NCI-H526 treated with DMSO at 0.1 percent for 48 hours (cell line): ENCODE measurements at places on chromosomes 13 and 19.

DNA sequence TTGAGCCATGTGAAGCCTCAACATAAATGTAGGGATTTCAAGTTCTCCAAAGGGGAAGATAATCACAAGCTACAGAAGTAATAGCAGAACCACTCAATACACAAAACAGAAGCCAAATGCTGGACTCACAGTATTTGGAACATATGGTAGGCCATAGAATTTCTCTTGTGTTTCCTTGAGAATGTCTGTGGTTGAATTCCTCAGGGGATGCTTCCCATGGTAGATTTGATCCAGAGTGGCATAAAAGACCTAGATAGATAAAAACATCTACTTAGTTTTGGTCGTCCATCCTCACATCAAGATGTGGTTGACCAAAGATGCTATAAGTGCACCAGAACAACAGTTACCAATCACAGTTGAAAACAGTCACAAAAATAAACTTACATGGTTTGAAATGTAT is 83.4 kb downstream of the MIPEP start:
- DNase-seq = no peak

- DNase-seq = no peak
These were observed 22.7 kb upstream of the MAB21L1 start for GRCh38 chr13:35499196-35499662.

- DNase-seq = peak; percentile 27
These were observed 331.3 kb downstream of the UQCRFS1 start for GRCh38 chr19:28881616-28882015.

DNA sequence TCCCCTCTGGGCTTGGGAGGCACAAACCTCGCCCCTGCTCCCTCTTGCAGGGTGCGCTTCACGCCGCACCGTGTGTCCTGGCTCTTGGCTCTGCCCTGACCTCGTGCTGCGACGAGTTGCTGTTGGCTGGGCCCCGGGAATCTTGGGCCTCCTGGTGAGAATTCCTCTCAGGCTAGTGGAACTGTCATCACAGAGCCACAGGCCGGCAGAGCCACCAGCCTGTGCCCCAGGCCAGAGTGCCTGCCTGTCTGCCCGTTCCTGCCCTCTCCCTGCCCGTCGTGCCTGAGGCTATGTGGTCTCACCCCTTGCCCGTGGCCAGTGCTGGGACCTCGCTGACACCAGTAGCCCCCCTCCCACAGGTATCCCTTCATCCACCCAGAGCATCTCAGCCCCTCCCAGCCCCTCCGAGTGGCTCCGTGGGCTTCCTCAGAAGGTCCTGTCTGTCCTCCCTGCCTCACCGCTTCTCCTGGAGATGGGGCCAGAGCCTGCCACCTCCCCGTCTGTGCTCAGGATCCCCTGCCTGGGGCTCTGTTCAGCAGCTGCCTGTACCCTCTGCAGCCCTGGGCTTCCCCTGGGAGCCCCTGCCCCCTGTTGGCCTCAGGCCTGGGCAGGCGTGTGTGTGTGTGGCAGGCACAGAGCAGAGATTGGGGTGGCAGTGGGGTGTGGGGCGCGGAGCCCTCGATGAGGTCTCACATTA is 13.3 kb downstream of the NDUFB7 start:
- no peak for DNase-seq

DNA sequence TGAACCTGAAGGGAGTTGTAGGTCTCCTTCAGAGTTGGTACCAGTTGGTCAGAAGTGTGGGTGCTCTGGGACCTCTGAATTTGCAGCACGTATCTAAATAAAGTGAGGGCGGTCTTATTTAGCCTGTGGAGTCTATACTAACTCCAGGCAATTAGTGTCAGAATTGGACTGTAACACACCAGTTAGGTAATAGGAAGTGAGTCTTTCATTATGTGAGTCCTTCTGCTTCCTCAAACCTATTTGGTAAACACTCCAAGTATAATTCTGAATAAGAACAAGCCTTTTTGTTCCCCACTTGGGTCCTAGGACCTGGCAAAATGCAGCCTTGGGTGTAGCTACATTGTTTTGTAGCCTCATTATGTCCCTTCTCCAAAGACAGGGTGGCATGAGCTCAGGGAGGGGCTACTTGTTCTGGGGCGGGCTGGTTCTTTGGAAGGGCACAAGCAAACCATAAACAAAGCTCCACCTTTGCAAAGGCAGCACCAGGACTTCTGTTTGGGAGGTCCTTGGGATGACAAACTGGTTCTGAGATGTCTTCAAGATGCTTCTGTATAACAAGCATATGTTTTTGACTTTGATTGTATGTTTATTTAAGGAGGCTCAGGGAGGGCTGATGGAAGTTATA is 418.0 kb downstream of the ZNF536 start:
- no peak for DNase-seq

DNA sequence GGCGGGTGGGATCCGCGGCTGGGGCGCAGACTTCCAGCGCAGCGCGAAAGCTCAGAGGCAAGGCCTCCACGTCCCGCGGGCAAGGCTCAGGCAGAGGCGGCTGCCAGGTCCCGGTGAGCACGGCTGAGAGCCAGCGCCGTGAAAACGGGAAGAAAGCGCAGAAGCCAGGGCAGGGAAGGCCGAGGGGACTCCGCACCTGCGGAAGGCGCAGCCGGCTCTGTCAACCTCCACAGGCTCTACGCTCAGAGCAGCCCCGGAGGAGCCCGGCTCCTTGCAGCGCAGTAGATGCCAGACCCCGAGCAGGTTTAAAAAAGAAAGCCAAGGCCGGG is 131.0 kb downstream of the RNF17 start:
- DNase-seq = no peak

DNA sequence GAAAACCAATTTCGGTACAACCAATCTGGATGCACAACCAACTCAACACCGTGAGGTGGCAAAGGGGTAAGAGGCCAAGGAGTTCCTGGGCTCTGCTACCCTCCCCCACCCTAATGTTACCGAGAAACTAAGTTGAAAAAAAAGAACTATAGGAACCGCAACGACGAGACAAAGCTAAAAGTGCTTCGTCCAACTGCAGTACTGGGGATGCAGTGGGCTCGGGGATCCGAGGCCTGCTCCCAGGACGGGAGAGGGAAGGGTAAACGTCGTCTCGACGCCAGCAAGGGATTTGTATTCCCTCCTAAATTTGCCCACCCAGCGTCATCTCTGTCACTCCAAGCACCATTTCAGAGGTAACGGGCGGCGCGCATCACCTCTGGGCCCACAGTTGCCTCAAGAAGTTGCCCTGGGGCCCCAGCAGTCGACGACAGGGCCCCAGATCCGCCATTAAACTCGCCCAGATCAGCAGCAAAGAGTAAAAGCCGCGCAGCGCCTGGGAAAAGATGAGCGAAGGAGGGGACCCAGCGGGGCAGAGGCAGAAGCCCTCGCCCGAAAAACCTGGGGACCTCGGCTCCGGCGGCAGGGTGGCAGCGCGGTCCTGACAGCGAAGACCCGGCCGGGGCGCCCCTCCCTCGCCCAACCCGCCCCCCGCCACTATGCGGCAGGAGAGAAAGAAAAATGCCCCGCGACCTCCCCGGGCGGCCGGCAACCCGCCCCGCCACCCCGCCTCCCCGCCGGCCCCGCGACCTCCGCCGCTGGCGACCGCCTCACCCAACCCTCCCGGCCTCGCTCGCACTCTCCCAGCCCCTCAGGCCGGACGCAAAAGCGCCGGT is 752 bp downstream of the ZMYM5 start:
- DNase-seq = peak; percentile 29

GRCh38 chr19:46629546-46630025 is 4.7 kb upstream of the PTGIR start:
- DNase-seq = no peak

DNA sequence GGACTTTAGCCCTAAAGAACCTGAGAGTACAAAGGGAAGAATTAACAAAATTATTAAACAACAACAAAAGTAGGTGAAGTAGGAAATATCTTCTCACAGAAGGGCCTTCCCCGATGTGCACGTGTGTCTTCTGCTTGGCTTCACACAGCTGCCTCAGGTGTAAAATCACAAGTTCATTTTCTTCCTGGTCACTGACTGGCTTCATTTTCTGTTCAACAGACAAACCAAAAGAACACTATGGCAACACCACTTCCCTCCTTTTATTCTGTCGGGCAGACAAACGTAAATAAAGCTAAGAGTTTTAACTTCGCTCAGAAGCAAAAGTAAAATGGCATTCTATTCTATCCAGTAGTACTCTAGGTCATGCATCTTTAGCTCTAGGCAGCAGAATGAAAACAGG is 140.9 kb downstream of the TBC1D4 start:
- no peak for DNase-seq

DNA sequence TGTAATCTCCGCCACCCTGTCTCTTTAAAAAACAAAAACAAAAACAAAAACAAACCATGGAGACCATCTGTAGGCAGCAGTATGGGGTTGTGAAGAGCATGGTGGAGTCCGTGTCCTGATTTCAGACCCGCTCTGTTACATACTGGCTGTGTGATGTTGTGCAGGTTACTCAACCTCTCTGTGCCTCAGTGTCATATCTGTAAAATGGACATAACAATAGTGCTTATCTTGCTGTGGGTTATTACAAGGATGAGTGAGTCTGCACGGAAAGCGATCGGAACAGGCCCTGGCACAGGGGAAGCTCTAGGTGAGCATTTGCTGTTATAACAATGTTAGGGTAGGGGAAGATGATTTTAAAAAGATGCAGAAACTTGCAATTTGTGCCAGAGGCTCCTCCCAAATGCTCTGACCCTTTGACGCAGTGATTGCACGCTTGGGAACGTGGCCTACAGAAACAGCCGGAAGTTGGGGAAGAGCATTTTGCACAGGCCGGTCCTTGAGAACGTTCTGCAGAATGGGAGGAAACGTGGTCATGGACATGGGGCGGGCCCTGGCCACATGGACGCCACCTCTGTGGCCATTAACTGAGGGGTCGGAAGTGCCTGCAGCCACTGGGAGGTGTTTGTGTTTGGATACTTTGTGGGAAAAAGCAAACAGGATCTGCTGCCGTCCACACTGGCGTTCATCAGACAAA is 15.7 kb upstream of the SELENOW start:
- no peak for DNase-seq

- DNase-seq = no peak
These were observed 280.8 kb downstream of the DCT start for GRCh38 chr13:94198681-94199080.

- DNase-seq = peak; percentile 34
These were observed 9.1 kb upstream of the C19orf12 start for GRCh38 chr19:29724102-29724641.

DNA sequence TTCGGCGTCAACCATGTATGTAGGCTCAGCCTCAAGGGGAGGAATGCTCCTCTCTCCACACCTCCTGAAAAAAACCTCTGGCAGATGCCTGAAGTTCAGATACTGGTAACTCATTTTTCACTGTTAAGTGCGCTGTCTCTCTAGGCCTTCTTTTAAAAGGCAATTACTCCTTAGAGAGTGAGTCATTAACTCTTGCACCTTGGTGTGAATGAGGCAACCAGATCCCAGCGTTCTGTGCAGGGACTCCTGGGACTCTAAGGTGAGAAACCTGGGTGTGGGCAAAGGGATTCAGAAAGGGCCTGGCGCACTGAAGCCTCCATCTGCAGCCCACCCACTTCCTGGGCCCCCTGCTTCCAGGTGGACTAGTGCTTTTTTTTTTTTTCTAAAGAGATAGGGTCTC is 71.7 kb downstream of the SIAH3 start:
- DNase-seq = no peak

GRCh38 chr13:99231721-99232120 is 26.5 kb downstream of the GPR18 start:
- no peak for DNase-seq

DNA sequence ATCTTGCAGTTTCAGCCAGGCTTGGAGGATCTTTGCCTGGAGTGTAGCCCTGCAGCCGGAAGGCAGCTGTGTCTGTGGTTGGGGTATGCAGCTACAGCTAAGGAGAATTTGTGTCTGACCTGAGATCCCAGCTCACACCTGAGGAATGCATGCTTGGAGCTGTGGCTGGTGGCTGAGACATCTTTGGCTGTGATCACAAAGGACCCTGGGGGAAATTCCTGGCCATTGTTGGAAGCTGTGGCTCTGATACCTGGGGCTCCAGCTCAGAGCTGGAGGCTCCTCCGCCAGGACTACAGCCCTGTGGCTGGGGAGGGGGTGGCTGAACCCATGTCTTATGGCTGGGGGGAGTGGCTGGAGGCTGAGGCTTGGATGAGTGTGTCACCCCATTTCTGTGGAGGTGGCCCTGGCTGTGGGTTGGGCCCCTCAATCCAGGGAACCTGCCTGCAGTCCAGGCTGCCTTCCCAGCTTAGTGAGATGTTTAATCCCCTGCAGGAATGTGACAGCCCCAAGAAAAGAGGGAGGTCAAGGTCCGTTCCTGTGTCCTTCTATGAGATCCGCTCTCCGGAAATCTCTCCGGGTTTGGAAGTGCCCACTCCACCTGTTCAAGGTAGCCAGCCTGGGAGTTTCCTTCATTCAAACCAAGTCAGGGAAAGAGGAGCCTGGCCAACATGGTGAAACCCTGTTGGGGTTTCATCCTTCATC is 27.6 kb downstream of the ARHGEF18 start:
- DNase-seq = no peak

- DNase-seq = no peak
These were observed 463 bp upstream of the TSC22D1 start for GRCh38 chr13:44576351-44577235.

DNA sequence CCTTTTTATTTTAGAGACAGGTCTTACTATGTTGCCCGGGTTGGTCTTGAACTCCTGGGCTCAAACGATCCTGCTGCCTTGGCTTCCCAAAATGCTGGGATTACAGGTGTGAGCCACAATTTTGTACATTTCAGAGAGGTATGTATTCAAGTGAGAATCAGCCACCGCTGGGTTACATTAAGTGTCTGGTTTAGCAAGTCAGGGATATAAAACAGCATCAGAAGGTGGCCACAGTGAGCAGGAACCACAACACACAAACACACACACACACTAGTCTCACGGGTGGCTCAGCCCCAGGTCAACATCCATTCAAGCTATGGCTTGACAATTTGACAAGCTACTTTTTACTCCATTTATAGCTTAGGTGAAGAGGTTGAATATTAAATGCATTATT is 20.2 kb downstream of the KLK5 start:
- no peak for DNase-seq

DNA sequence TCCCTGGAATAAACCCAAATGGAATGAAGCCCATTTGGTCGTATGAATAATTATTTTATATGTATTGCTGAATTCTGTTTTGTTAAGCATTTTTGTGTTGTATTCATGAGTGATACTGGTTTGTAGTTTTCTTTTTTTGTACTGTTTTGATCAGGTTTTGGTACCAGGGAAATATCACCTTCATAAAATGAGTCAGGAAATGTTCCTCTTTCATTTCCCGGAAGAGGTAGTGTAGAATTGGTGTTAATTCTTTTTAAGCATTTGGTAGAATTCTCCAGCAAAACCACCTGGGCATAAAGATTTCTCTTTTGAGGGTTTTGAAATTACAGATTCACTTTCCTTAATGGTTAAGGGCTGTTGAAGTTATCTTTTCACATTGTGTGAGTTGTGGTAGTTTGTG is 13.3 kb downstream of the SPATA13 start:
- no peak for DNase-seq

GRCh38 chr19:53600217-53600616 is 31.6 kb upstream of the DPRX start:
- no peak for DNase-seq

- no peak for DNase-seq
These were observed 38.0 kb upstream of the TPM4 start for GRCh38 chr19:16038196-16038695.
